GM23248 (cell line): ENCODE measurements at places on chromosomes 4 and X. TPM values are rescaled to one million over a fixed set of nuclear protein-coding genes. Genes with fewer than 3 reads are reported as not detected.

GRCh38 chrX:111505783-111506182, 5.7 kb upstream of the SERTM2 start:
- no peak for DNase-seq

IQCM gene
- 0.11 TPM in 1 of 2 replicates, not detected in the other for total RNA-seq

DNA sequence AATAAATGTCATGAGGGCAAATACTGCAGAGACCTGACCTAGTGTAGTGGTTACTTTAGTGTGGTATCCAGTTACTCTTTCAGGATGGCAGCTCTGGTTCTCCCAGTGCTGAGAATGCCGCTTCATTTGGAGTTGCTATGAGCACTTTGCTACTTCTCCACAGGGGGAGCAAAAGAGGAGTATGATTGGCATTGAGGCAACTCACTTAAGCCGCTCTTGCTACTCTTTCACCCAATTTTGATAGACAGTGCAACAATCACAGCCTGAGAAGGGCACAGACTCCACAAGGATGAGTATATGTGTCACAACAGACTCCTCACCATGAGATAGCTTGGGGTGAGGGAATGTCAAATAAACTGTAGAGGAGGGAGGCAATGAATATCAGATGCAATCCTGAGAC, 81.2 kb downstream of the NPY1R start:
- peak; percentile 1 for DNase-seq

RIPPLY1 gene
- not detected in 2 replicates for total RNA-seq

TMPRSS11A gene
- not detected in 2 replicates for total RNA-seq

DNA sequence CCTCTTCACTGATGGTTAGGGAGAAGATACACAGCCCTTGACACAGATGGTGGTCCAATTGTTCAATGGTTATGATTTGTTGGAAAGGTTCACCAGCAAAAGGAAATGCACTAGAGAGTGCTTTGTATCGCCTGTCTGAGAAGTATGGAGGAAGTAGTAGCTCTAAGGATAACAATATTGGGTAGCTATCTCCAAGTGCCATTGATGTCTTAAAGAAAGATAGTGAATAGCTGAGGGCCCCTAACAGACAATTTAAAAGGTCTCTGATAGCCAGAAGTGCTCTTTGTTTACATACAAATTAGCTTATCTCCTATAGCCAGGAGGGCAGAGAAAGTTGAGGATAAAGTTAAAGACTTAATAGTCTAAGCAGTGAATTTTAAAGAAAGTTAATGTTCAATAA, 33.9 kb upstream of the BLTP1 start:
- no peak for DNase-seq

RHOXF2B gene
- total RNA-seq, result not detected in 2 replicates

DNA sequence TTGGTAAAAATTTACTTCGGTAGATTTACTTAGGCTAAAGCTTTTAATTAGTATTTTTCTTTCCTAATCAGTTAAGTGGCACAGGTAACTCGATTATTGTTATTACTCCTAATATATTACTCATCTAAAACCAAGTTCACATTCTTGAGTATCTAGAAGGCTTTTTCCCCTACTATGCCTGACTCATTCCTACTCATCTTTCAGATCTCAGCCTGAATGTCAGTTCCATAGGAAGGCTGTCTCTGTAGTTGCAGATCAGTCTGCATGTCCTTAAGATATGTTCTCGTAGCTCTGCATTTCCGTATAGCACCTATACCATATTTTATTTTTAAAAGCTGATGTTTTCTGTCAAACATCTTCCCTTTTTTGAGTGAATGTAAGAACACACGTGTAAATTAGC, 5.9 kb upstream of the FAM184B start:
- peak; percentile 74 for DNase-seq

- DNase-seq, result no peak
These were observed 51.7 kb downstream of the FAM53A start for GRCh38 chr4:1632109-1633104.

CXCL10 gene
- total RNA-seq, result not detected in 2 replicates

DNA sequence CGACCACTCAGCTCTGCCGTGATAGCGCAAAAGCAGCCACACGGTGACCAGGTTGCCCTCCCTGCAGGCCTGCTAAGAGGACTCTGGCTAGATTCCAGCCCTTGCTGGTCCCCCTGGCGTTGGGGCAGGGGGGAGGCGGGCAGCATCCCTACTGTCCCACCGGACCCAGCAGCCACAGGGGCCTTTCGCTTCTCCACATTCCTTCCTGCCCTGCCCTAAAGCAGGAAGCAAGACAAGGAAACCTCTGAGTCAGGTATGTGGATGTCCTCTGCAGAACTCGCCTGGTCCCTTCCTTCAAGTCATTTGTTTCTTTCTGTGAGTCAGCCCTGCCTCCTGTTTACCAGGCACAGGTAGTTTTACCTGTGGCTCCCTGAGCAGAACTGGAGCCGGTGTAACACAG, 60.2 kb upstream of the CLDN34 start:
- no peak for DNase-seq

DNA sequence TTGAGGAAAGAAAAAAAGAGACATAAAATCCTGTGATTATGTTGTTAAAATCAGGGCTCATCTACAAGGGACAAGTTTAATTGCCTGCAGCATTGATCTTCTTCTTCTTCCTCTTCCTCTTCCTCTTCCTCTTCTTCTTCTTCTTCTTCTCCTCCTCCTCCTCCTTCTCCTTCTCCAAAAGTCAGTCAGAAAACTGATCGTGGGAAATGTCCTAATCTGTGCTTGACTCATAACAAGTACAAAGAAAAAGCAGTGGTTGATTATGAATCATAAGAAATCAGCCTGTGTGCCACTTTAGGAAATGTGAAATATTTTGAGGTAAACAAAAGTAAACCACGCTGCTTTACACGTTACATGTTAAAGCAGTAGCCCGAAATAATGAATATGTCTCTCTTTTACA, 2.7 kb upstream of the ATP10D start:
- DNase-seq, result peak; percentile 82

DNA sequence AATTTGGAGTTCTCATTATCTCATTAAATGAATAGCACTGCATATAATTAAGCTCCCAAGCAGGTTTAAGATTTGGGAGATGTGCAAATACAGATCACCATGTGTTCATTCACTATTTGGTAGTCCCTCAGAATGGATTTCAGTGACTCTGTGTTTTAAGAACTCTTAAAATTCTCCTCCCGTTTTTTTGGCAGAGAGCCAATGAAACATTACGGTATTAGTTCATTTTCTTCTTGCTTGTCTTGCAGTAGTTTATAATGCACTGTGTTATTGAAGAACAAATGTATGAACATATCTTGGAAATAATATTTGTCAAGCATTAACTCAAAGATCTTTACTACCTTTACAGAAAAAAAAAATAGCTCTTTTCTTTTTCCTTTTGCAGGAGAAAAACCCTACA, 32.7 kb downstream of the KLF3 start:
- DNase-seq, result peak; percentile 34

SCML2 gene
- 0.38 and 2.1 TPM in 2 replicates for total RNA-seq

GRCh38 chr4:171067422-171067821, 745.8 kb upstream of the GALNTL6 start:
- no peak for DNase-seq

DNA sequence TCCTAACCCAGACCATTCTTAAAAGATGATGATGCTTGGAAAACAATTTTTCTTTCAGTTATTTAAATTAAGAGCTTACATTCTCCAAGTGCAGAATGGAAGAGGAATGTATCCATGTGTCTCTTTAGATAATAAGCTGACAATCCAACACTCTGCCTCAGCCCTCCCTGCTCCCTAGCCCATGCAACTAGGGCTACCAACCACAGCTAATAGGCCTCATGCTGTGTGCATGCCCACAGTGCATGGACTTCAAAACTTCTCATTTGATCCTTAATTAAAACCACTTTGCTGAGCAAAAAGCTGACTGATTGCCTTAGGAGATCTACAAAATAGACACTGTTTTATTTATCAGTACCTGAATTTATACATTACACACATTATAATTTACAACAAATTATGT, 473.9 kb downstream of the GALNTL6 start:
- no peak for DNase-seq

- no peak for DNase-seq
These were observed 38.1 kb upstream of the STIM2 start for GRCh38 chr4:26822546-26822945.

GRCh38 chr4:67091673-67092072, 453.6 kb downstream of the CENPC start:
- no peak for DNase-seq

DNA sequence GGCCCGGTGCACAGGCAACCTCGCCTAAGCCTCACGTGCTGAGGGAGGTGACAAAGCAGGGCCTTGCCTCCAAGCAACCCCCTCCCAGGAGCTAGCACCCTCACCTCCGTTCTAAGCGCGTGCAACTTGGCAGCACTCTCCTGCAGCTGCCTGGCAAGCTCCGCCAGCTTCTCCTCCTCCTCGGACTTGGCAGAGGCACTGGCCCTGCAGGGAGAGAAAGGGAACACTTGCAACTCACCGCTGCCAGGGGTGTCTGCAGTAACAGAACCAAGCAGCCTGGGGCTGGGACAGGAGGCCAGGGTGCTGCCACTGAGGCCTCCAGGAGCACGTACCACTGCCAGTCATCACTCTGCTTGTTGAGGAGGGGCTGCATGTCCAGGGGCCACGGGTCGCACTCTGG, 10.3 kb upstream of the TREX2 start:
- no peak for DNase-seq

DNA sequence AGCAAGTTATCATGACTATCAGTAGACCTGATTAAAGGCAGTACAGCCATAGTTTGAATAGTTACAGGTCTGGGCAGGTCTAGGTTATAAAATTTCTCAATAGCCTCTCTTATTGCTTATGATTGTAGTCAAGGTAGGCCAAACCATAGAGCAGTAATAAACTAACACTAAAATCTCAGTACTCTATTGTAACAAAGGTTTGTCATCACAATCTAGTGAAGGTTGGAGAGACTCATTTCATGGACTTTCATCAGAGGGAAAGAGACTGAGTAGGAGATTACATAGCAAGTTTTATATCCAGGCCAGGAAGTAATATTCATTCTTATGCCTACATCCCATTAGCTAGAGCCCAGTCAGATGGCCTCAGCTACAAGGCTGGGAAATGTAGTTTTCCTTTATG, 141.0 kb downstream of the ASB9 start:
- DNase-seq, result no peak

DNA sequence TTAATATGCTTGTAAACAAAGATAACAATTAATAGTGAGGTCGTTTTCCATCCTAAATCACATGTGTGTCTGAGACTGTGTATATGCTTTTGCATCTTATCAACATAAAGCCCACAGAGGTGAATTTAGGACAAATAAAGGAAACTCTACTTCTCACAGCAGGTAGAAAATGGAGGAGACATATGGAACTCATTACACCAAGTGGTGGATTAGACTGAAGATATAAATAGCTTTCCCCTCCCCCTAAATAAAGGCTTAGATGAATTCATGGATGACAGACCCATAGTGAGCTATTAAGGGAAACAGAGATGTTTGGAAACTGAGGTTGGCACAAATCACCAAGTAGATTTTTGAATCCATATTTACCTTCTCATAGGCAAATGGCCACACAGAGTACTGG, 79.7 kb downstream of the GRIA3 start:
- no peak for DNase-seq

DNA sequence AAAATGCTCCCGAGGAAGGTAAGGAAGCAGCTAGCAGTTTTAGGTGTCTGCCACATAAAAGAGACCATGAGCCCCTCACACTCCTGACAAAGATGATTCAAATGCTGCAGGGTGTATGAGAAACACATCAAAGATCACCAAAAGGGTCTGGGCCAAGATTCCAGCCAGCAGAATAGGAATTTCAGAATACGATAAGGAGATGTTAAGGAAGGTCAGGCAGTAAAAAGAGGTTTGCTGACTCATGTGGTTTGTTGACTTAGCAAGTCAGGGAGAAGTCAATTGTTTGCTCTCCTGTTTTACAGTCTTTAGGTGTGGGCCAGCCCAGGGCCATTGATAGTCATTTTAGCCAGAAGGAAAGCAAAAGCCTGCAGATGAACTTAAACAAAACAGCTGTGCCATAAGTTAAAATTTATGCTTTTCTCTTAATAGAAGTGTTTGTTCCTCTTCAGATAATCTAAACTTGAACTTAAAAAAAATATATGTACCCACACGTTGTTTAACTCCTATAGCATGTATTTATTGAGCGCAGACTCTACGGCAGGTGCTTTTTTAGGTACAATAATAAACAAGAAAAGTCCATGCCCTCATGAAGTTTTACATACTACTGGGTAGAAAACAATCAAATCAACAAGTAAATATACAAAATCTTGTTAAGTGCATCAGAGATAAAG, 115.6 kb downstream of the CAMK2D start:
- DNase-seq, result peak; percentile 56

GRCh38 chr4:89213382-89213701, 94.3 kb downstream of the GPRIN3 start:
- DNase-seq, result no peak

- DNase-seq, result no peak
These were observed 20.6 kb downstream of the CNKSR2 start for GRCh38 chrX:21394792-21395191.

DNA sequence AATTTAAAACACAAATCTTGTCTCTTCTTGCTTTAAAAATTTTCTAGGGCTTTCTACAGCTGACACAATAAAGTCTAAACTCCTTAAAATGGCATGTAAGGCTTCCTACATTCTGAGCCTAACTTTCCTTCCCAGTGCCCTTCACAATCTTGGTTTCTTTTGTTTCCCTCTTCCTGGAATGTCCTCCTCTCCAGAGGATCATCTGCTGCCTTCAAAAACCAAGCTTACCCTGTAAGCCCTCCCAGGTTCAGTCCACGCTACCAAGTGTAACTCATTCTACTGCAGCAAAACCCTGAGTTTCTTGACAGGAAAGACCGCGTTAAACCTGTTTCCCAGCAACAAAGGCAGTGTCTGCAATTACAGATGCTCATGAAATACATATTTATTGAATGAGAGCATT, 91.3 kb downstream of the SHISA3 start:
- DNase-seq, result no peak

GRCh38 chrX:10945498-10945897, 165.6 kb upstream of the HCCS start:
- peak; percentile 40 for DNase-seq

- no peak for DNase-seq
These were observed 57.4 kb downstream of the PSAPL1 start for GRCh38 chr4:7377223-7377865.

GRCh38 chr4:108979759-108980158, 216.9 kb upstream of the ETNPPL start:
- no peak for DNase-seq

CNKSR2 gene
- total RNA-seq, result 0.51 and 0.76 TPM in 2 replicates

DNA sequence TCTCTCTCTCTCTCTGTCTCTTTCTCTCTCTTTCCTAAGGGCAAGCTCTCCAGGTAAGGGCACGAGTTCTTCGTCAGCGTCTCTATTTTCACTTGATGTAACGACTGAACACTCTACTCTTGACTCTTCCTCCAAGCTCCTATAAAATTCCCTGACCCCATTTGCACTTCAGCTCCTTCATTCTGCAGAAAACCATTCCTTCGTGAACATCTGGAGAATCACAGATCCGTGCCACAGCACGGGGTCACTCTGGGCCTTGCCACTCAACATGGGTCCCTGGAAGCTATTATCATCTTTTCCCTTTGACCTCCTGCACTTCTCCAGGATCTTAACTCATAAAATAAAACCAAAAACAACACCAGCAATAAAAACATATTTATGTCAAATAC, 112.0 kb upstream of the LNX1 start:
- DNase-seq, result peak; percentile 14

GRCh38 chr4:101103381-101104142, 243.8 kb downstream of the PPP3CA start:
- peak; percentile 3 for DNase-seq

FAM133A gene
- 0.11 and 0.13 TPM in 2 replicates for total RNA-seq

GRCh38 chr4:13905543-13905942, 278.0 kb upstream of the BOD1L1 start:
- peak; percentile 30 for DNase-seq

- no peak for DNase-seq
These were observed 2.3 kb downstream of the S100P start for GRCh38 chr4:6695660-6696610.

CDX4 gene
- not detected in 2 replicates for total RNA-seq

PAGE4 gene
- not detected in 2 replicates for total RNA-seq
